ENCODE measurements at places on chromosomes 2 and 18.

DNA sequence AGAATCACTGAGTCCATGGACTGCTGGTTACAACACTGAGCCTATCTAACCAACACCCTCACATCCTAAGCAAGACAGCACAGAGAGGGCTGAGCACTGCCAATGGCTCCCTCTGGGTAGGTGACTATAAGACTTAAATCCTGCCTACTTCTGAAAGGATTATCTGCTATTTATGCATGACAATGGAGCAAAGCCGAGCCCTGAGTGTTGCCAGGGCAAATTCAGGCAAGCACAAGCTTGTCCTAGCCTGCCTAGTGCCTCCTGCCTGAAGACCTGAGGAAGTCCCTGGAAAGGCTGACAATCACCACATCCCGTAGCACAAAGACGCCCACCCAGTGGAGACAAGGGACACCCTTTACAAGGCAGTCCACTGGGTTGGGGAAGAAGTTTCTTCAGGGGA lies 129.7 kb downstream of the OSR1 start:
- DNase-seq: no peak

DNA sequence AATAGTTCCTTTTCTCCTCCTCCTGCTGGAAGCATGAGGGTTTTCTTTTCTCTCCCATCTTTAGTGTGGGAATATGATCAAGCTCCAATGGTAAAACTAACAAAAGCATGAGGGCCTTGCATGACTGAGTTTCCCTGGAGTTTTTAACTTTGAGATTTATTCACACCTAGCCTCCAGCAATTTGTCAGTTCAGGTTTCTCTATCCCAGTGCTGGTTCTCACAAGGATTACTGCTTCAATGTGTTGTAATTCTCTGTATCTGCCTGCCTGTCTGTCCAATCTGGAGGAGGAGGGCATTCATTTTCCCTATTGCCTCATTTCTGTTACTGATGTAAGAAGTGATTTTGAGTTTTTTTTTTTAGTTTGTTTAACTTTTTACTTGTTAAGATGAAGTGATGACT lies 57.6 kb upstream of the RPRM start:
- no peak for DNase-seq

GRCh38 chr2:42922790-42923579 lies 130.6 kb upstream of the HAAO start:
- peak; percentile 91 for DNase-seq

GRCh38 chr2:202610380-202610779 lies 24.4 kb upstream of the FAM117B start:
- DNase-seq: no peak

DNA sequence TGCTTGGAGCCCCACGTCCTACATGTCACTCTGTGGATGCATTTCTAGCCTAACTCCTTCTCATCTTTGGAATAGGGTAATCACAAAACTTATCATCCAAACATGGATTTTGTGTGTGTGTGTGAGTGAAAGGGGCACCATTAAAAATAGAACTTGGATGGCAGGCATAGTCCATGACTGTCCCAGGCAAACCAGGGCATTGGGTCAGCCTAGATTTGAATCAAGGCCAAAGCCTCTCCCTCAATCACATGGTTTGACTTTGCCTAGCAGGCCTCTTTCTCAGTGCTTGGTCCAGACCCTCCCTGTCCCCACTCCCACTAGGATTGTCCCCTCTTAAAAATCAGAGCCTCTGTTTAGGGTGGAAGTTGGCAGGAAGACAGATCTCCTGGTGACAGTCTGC lies 67.4 kb upstream of the BCL2L11 start:
- DNase-seq: no peak

DNA sequence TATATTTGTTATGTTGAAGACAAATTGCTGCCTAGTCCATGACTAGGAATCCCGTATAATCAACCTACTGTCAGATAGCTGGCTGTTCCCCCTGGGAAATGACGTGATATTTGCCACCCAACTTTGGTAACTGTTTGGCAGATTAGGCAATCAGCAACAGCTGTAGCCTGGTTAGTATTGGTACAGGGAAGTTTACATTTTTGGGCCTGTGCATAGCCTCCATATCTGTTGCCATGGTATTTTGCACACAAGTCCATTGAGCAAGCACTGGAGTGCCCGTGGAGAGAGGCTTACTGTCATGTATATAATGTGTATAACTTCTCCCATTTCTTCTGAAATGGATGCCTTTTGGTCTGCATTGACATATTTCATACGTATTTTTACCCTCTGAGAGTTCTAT lies 27.7 kb downstream of the BIRC6 start:
- no peak for DNase-seq

DNA sequence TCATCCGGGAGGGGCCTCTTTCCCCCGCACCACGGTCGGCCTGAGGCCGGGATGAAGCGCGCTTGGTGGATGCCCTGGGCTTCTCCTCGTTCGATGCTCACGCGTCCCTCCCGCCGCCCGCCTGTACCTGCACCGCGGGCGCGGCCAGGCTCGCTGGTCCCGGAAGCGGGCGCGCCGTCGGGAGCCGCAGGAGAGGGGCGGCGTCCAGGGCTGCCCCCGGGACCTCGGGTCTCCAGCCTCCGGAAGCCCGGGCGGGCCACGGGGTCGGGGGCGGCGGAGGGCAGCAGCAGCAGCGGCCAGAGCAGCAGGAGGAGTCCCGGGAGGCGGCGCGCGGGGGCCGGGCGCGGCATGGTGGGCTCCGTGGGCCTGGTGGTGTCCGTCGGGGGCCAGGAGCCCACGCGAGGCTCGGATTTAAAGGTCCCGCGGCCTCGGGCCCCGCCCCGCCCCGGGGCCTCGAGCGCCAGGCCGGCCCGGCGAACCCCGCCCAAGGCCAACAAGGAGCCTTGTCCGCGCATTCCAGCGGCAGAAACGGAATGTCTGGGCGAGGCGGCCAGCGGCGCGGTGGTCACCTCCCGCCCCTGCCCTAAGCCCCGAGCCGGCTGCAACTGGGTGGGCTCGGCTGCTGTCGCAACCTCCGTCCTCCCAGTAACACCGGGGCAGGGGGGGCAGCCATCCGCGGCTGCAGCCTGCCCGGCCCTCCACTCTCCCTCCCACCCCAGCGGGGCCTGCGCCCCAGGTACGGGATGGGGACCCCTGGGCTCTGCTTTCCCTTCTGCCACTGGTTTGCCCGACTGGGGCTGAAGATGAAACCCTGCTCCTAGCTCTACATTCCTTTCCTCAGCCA lies at the start of gene MATN3:
Gene MATN3 (minus strand): TSS at position 387 of the 844 bp plus-strand sequence. CDS start 37 bp downstream, at position 350.
- DNase-seq: no peak
